ENCODE measurements at places on chromosomes 7 and 10. TPM values are rescaled to one million over a fixed set of nuclear protein-coding genes. Genes with fewer than 3 reads are reported as not detected.
A peak's percentile ranks its signal among the peaks of the same experiment; 100 is the strongest.

DNA sequence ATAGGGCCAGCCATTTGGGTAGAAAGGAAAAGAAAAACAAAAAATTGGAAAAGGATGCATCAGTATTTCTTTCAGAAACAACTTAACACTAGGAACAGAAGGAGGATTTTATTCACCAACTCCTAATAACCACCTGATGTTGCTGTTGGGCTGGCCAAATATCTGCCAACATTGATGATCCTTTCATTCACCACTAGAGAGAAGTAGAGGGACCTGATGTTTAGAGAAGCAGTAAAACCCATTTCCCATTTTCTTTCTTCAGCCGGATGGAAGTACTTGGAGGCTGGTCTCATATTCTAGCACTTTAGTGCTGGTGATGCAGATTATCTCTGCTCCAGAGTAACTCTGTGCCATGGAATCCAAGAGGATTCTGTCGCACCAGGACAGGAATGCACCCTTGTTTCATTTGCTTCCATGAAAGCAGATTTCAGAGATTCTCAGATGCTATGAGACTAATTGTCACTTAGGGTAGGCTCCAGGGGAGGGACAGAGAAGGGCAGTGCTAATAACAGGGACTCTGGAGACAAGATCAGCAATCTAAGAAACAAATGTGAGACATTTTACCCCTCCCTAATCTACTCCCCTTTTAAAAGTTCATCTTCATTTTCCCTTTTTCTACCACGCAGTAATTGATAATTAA, 3.1 kb downstream of the KLLN start:
- peak; percentile 52 for DNase-seq

GRCh38 chr7:50749896-50750295, 32.8 kb downstream of the GRB10 start:
- DNase-seq = no peak

DNA sequence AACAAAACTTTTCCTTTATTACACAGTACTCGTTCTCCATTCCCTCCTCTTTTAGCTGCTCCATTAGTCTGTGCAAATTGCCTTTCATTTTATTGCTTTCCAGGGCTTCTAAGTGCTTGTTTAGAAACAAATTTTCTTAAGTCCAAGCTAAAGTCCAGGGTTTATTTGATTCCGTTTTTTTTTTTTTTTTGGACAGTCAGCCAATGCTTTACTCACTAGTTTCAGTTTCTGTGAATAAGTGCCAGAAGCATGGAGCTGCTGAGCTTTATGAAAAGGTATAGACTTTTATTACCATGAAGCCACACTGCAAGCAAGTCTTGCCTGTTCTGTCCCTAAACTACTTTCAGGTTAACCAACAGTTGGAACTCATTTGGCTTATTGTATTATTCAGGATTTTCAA, 455.0 kb downstream of the GFRA1 start:
- no peak for DNase-seq

- no peak for DNase-seq
These were observed 47.1 kb upstream of the PDCD4 start for GRCh38 chr10:110824660-110825059.

- no peak for DNase-seq
These were observed 826 bp downstream of the GIMAP7 start for GRCh38 chr7:150515248-150516147.

DNA sequence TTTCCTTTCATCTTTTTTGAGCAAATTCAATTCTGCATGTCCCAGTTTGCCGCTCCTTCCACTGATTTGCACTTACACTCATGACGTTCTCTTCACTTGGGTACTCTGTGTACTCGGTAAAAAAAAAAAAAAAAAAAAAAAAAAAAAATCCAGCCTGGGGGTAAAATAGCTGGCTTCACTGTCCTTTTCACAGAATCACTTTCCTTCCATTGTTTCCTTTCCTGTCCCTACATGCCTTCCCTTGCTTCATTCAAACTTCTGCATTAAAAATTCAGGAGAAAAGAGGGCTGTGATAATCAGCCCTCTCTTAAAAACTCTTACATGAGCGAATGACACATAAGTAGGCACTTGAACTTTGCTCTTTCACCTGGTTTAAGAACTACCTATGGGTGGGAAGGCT, 8.7 kb downstream of the ANKRD1 start:
- DNase-seq = no peak

DNA sequence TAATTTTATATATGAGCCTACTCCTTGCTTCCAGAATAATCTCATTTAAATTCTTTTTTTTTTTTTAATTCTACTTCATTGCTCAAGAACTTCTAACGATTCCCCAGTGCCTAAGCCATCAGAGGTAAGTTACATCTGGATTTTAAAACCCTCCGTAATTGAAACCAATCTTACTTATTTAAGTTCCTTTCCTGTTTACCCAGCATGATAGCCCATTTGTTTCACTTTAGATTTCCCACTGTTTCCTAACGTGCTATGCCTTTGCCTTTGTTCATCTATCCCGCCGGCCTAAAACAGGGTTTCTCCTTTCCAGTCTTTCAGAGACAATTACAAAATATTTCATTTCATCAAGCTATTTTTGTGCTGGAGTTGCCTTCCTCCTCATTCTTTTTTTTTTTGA, 75.8 kb upstream of the ETV1 start:
- DNase-seq = no peak

DNA sequence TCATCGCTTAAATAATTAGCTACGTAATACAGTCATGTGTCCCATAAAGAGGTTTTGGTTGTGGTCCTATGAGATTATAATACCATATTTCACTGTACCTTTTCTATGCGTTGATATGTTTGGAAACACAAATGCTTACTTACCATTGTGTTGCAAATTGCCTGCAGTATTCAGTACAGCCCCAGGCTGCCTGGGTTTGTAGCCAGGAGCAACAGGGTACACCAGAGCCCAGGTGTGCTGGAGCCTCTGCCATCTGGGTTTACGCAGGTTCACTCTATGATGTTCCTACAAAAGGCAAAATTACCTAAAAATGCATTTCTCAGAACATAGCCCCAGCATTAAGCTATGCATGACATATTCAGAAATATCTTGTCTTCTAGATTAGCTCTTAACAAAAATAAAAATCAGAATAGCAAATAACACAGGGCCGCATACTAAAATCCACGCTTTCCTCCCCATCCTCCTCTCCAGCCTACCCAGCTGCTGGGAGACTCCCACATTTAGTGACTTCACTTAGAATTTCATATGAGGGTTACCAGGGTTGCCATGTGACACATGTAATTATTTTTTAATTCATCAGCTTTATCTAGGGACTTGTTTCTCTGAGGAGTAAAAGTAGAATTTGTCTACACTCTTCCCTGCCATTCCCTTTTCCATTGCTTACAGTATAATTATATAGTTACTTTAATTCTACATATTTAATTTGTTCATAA, 559.0 kb upstream of the ADARB2 start:
- DNase-seq = no peak

DNA sequence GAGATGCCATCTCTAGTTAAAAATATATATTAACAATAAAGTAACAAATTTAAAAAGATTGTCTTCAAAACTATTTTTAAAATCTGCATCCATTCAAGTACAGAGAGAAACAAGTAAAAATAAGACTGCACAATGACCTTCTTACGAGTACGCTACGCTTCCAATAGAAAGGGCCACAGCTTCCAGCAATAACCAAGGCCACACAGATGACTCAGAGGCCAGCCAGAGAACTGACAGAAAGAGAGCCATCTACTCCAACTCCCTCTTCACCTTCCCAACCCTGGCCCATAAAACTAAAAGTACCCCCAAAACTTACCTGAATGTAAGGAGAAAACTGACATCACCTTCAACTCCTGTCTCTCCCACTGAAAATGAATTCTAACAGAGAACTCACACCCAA, 26.8 kb downstream of the PILRA start:
- DNase-seq = no peak

DNA sequence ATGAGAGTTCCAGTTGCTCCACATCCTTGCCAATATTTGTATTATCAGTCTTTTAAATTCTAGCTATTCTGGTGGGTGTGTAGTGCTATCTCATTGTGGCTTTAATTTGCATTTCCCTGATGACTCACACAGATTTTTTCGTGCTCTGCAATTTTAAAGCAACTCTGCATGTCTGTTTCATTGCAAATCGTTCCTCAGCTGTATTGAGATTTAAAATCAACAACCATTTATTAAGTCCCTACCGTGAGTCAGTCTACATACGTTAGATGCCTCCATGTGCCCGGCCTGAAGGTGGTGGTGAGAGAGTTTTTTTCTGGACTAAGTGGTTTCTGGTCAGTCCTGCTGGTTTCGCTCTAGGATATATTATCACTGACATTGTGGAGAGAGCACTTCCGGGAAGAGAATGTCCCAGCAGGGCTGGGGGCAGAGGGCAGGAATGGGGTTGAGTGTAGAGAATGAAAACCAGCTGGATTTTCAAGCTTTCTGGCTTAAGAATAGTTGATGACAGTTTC, 8.4 kb upstream of the HYCC1 start:
- no peak for DNase-seq

DNA sequence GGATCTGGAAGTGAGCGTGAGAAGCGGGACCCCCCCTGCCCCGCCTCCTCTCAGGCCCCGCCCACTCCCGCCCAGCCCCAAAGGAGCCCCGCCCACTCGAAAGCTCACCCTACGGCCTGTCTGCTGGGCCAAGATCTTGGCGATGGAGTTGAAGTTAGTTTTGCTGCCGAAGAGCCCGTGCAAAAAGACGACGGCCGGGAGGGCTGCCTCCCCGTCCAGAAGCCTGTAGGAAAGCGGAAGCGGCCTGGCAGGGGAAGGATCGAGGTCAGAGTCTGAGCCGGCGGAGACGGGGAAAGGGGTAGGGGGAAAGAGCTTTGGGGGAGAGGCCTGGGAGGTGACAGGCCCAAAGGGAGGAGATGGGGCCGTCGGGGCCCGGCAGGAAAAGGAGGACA, 386 bp downstream of the ABHD11 start:
- peak; percentile 30 for DNase-seq

DNA sequence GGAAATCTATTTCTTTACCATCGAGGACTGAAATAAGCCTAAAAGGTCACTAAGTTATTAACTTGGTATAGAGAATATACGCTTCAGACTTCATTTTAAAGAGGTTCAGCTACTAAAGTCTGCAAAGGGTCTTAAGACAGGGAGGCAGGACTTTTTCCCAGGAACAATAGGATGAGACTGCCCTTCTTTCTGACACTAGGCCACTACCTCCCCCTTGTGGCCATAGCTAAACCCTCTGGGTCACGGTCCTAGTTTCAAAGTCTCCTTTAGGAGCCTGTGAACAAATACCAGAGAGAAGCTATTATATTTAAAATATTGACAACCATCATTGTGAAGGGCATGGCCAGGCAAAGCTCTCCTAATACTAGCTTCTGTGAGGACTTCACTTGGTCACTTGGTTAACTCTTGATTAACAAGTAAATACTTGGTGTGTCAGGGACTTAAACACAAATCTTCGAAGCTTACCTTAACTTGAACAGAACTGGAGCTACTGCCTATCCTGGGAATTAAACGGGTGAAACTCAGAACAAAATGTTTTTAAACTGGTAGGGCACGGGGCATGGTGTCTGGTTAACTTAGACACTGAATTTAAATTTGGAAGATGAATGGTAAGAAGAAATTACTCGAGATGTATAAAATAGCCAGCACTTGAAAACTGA, 75.6 kb downstream of the CCDC6 start:
- no peak for DNase-seq

DNA sequence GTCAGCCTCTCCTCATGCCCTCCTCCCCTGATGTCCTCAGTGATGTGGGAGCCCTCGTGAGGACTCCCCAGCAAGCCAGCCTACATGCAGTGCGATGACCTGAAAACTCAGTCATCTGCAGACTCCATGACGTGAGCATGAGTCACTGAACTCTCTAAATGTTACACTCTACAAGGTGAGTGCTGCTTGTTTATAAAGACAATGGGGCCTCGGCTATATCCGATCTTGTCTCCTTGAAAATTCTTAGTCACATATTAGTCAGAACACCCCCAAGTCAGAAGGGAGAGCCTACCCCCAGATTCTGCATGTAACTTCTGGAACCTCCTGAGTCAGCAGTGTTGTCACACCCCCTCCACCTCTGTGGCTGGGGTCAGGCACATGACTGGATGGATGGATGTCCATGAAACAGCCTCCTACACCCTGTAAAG, 673.8 kb downstream of the INHBA start:
- DNase-seq = no peak

CFAP58 gene
- 0.07 TPM for total RNA-seq

CXCL12 gene
- not detected for total RNA-seq

CLDN4 gene
- total RNA-seq = 0.15 TPM

PIK3AP1 gene
- total RNA-seq = 5.7 TPM

LIPN gene
- total RNA-seq = not detected

HOXA7 gene
- not detected for total RNA-seq

C10orf67 gene
- total RNA-seq = not detected

PNLIP gene
- total RNA-seq = not detected
